ENCODE measurements at places on chromosomes 1 and 21. TPM values are rescaled to one million over a fixed set of nuclear protein-coding genes. Genes with fewer than 3 reads are reported as not detected.
A peak's percentile ranks its signal among the peaks of the same experiment; 100 is the strongest.

Gene CDA
- total RNA-seq = 1.7 TPM

Gene TPTE
- total RNA-seq = not detected

Gene TRIM33
- total RNA-seq = 46.6 TPM

Gene RHOC
- 65.4 TPM for total RNA-seq

Gene UBE2Q1
- 27.3 TPM for total RNA-seq

Gene DFFA
- 82.0 TPM for total RNA-seq

Gene RGSL1
- total RNA-seq = not detected

DNA sequence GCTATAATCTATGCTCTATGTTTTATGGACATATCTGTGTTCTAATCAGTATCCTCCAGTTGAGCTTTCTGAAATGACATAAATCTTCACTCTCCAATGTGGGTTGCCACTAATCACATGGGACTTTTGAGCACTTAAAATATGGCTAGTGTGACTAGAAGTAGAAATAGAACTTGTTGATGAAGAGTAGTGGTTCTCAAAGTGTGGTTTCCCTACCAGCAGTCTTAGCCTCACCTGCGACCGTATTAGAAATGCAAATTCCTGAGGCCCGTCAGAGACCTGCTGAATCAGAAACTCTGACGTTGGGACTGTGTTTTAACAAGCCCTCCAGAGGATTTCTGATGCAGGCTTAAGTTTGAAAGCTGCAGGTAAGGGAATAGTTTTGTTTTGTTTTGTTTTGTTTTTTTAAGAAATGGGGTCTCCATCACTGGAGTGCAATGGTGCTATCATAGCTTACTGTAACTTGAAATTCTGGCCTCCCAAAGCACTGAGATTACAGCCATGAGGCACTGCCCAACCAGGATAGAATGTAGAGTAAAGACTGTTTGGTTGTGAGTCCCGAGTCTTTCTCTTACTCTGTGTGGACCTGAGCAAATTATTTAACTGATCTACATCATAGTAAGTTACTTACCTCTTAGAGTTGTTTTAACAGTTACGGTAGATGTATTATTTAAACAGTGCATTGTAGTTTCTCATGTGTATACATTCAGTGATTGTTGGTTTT is 21.7 kb downstream of the GLRX2 start:
- DNase-seq = no peak

DNA sequence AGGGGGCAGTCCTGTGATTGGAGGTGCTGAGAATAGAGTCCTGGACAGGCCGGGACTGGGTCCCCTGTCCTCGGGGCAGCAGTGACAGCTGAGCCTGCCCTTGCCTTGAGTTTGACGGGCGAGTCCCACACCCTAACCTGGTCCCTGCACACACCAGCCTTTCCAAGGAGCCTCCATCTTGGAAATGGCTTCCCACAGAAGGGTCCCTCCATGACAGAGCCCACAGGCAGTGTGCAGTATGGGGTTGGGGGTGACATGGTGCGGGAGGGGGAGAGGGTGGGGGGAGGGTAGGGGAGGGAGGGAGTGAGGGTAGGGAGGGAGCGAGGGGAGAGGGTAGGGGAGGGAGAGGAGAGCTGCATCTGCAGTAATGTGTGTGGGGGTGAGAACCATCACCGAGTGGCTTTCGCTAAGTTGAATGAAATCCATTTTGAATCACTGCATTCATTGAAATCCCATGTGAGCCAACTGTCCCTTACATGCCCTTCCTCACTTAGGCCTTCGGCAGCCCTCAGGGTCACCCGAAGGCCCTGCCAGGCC is 10.1 kb upstream of the TMEM52 start:
- no peak for DNase-seq

GRCh38 chr1:39654291-39654690 is 14.8 kb upstream of the HEYL start:
- no peak for DNase-seq

GRCh38 chr1:231338270-231339128 is at the start of gene SPRTN:
Gene SPRTN (plus strand): TSS chr1:231338293. CDS start chr1:231338384, 91 bp downstream.
- peak; percentile 94 for DNase-seq

DNA sequence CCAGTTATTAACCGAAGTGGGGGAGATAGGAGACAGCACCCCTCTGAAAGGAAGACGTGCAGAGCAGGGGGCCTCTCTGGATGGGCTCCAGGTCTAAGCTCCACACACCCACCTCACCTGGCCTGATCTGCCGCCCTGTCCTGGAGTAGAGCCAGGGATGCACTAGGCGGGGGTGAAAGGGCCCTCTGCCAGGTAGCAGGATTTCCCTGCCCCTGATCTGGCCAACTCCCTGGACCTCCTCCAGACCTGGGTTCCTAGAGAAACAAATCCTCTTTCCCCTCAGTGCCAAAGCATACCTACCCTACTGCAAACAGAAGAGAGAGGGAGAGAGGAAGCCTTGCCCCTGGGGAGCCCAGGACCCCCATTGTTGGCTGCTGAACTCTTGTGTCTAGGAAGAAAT is 2.0 kb downstream of the CRABP2 start:
- no peak for DNase-seq

- DNase-seq = no peak
Measured at GRCh38 chr1:43532716-43533115, 2.0 kb downstream of the PTPRF start.

- no peak for DNase-seq
Measured at GRCh38 chr1:243495442-243496186, 239.8 kb downstream of the SDCCAG8 start.

DNA sequence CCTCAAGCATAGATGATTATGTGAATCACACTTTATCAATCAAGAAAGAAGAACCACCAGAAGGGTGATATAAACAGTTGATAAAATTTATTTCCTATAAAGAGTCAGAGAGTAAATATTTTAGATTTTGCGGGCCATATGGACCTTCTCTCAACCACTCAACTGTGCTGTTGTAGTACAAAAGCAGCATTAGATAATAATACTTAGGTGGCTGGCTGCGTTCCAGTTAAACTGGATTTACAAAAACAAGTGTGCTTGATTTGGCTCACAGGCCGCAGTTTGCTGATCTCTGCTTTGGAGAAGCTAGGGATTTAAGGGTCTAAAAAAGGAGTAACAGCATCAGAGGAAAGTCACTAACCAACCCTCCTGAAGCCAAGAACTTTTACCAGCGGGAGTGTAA is 1406.0 kb downstream of the KCNT2 start:
- no peak for DNase-seq

DNA sequence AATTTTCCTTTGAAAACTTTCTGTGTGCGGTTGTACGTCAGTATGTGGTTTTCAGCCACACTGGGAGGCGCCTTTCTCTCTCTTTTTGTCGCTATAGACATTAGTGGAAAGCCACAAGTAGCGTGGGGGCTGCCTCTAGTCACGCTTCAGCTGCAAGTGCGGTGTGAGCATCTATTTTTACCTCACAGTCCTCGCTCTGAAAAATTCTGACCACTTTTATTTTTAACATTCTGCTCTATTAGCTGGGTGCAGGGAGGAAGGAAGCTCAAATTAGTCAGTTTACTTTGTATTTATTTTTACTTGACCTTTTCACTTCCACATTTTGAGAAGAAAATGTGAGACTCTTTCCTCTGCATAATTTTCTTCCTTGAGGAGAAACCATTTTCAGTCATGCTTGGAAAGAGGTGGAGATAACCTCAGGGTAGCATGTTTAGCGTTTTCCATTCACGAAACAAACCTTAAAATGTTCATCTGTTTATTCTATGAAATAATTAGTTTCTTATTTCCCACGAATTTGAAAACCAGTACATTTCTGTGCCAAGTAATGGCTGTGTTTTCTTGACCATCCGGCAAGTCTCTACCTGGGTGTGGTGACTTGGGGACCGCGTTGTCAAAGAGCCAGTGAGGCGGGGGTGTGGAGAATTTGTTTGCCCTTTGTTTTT is 35.6 kb downstream of the ADARB1 start:
- no peak for DNase-seq

DNA sequence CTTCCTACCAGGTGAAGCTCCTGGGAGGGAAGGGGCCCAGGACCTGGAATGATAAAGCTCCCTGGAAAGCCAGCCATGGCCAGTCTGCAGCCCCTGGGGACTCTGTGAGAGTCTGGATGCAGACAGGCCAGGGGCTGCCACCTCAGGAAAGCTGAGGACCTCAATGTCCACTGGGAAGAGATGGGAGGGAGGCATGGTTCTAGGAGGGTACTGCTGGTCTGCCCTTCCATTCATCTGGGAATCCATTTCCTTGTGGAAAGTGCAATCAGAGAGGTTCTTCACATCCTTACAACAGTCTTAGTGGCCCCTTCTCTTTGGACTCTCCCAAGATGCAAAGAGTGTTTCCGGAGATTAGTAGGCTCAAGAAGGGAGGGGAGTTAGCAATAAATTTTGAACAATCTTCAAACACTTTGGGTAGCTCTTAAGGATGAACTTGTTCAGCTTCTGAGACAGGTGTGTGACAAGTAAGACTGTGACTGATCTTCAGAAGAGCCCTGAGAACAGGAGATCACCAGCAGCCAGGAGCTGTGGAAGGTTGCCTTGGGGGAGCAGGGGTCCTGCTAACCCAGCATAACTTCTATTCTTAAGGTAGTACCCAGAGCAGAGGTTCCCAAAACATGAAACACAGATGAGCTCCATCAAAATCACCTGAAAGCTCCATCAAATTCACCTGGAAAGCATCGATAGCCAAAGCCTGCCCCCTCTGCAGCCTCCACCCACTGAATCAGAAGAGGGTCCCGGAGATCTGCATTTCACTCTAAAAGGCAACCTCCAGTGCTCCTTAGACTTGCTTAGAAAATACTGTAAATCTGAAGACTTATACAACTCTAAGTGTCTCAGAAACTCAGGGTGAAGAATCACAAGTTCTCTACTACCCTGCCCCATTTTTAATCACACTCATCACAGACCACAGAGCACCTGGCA is 616 bp upstream of the LAX1 start:
- no peak for DNase-seq

- no peak for DNase-seq
Measured at GRCh38 chr1:100440075-100440809, 87.9 kb downstream of the CDC14A start.

GRCh38 chr21:8990326-8991087 is 1530.9 kb upstream of the TPTE start:
- DNase-seq = peak; percentile 80

- no peak for DNase-seq
Measured at GRCh38 chr1:45552331-45552730, 1.7 kb downstream of the AKR1A1 start.

GRCh38 chr1:83750201-83750600 is 248.7 kb downstream of the TTLL7 start:
- DNase-seq = no peak

DNA sequence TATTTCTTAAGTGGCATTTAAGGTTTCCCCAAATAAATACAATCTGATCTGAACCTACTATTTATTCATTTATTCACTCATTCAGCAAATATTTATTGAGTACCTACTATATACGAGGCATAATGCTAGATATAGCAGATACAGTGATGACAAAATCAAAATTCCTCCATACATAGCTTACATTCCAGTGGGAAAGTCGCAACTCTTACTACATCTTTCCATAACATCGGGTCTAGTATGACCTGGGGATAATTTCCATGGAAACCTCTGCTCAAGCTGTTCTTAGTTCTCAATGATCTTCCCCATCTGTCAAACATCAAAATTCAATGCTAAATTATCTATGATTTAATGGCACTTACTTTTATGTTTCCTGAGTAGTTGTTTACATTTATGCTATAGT is 70.8 kb upstream of the PRKACB start:
- no peak for DNase-seq

GRCh38 chr1:46413596-46413985 is 19.5 kb downstream of the FAAH start:
- DNase-seq = peak; percentile 84

DNA sequence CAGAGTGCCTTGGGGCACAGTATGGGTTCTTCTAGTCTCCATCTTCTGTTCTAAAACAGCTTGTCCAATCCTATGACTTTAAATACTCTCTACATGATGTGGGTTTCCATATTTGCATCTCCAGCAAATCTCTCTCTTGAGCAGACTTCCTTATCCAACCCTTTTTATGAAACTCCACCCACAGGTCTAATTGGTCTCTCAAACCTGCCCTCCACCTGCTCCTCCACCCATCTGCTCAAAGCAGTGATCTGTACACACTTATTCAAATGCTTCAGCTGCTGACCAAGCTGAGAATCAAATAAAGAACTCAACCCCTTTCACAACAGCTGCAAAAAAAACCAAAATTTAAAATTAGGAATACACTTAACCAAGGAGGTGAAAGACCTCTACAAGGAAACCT is 11.5 kb downstream of the MCOLN2 start:
- no peak for DNase-seq

DNA sequence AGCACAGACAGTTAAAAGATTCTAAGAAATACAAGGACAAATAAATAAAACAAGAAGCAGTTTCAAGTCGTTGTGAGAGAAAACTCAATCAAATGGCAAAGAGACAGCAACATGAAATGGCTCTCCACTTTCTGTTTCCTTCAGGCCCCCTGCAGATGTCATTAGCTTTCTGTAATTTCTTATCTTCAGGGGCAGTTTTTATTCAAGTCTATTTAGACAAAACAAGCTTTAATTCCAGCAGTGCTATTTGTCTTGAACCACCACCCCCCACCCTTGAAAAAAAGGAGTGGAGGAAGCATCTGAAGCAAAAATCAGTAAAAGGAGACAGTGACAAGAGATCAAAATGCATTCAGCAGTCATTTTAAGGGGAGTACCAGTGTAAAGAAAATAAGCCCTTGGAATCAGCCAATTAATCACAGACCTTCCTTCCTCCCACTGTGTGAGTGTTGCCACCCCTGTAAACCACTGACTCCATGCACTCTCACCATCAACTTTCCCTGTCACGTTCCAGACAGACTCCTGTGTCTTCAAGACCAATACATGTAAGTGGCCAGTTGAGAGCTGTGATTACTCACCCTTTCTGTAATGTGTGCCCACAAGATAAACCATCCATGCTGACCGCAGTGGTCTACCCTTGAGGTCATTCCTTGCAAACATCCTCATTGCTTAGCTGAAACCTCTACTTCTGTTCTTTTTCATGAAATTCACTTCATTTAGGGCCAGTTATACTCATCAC is 136.1 kb upstream of the HOOK1 start:
- DNase-seq = no peak

- DNase-seq = peak; percentile 80
Measured at GRCh38 chr1:220879076-220879508, at the start of gene HLX. Gene HLX (plus strand): TSS chr1:220879443. CDS start chr1:220879858, 415 bp downstream.

Data from GM23338 (cell line).